ENCODE measurements at places on chromosomes 1 and 21. TPM values are rescaled to one million over a fixed set of nuclear protein-coding genes. Genes with fewer than 3 reads are reported as not detected.

The LHX8 gene
- polyA plus RNA-seq: not detected

The OR2M3 gene
- 0.04 TPM for polyA plus RNA-seq

The VTCN1 gene
- polyA plus RNA-seq: 14.1 TPM

The TRNP1 gene
- 6.3 TPM for polyA plus RNA-seq

The TSPAN2 gene
- polyA plus RNA-seq: 36.0 TPM

The TTC22 gene
- polyA plus RNA-seq: 4.2 TPM

The USH2A gene
- 0.19 TPM for polyA plus RNA-seq

The LCE3E gene
- polyA plus RNA-seq: not detected

The CD160 gene
- 0.70 TPM for polyA plus RNA-seq

The SDCCAG8 gene
- 43.4 TPM for polyA plus RNA-seq

The NT5C1A gene
- 0.37 TPM for polyA plus RNA-seq

The SMCP gene
- not detected for polyA plus RNA-seq

The PCSK9 gene
- 1.3 TPM for polyA plus RNA-seq

The KRTAP10-6 gene
- not detected for polyA plus RNA-seq

The CYP4Z1 gene
- polyA plus RNA-seq: not detected

The USP25 gene
- polyA plus RNA-seq: 50.9 TPM

The SPRR4 gene
- polyA plus RNA-seq: not detected

The KCNE2 gene
- polyA plus RNA-seq: 1.1 TPM

The TPTE gene
- polyA plus RNA-seq: not detected

The LCE1B gene
- not detected for polyA plus RNA-seq

The S100A16 gene
- polyA plus RNA-seq: 101 TPM
